ENCODE measurements at places on chromosomes 2 and 18.

DNA sequence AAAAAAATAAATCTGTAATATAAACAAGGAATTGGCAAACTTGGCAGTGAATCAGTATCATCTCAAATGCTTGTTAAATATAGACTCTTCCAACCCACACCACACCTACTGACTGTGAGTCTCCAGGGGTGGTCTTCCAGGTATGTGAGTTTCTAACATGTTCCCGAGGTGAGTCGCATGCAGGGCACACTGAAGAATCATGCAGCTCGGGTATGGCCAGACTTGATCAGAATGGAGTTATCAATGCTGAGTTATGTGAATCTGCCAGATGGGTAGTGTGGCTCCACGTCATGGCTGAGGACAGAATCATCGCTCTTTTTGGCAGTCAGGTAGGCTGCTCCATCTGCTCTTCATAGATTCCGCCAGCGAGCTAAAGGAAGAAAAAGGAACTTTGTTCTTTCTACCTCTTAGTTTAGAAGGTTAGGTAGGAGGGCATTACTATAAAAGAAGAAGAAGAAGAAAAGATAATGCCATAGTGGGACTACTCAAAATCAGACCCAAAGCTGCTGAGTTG lies 1279.7 kb upstream of the ZEB2 start:
- DNase-seq = no peak

- peak; percentile 72 for DNase-seq
Measured at GRCh38 chr18:37565101-37565976, at the start of gene CELF4. Gene CELF4, minus strand, starts transcription at chr18:37565798.

- no peak for DNase-seq
Measured at GRCh38 chr2:212595036-212595654, 56.5 kb upstream of the ERBB4 start.

DNA sequence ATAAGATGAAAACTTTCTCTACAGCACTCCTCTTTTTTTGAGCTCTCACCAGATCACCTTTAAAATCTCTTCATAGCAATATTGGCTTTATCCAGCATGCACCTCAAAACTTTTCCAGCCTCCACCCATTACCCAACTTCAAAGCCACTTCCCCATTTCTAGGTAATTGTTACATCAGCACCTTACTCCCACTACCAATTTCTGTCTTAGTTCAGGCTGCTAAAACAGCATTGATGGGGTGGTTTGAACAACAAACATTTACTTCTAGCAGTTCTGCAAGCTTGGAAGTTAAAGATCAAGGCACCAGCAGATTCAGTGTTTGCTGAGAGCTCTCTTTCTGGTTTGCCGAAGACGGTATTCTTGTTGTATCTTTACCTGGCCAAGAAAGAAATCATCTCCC lies 114.0 kb upstream of the SLC39A10 start:
- no peak for DNase-seq

DNA sequence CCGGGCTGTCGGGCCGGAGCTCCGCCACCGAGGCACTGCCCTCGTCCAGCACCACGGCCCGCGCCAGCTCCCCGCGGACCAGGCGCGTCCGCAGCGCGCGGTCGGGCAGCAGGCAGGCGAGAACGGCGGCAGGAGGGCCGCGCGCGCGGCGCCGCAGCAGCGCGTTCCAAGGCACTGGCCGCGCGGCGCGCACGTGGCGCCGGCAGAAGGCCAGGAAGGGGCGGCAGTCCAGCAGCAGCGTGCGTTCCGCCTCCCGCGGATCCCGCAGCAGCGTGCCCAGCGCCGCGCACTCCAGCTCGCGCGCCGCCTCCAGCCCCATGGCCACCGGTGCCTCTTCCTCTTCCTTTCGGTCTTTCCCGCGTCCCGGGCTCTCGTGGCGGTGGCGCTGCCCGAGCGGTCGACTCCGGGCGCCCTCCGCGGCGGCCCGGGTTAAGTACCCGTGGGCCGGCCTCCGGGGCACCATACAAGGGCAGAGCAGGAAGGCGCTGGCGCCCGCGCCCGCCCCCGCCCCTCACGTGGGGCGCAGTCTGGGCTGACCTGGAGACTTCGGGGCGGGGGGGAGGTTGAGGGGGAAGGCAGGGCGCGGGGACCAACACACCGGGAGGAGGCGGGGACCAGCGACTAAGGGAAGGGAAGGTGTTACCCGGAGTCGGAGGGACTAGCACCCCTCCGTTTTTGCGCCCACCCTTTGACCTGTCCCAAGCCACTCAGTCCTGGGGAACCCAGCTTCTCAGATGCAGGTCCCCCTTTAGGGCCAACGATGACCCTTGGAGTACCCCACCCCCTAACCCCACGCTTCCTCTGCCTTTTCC lies at the start of gene DUSP2:
DUSP2 (minus strand) TSS at position 405 of the 812 bp plus-strand sequence; CDS start at position 319, 86 bp downstream.
- DNase-seq = no peak
